NCI-H524 treated with DMSO at 0.1 percent for 48 hours (cell line): ENCODE measurements at places on chromosomes 16 and 17.

DNA sequence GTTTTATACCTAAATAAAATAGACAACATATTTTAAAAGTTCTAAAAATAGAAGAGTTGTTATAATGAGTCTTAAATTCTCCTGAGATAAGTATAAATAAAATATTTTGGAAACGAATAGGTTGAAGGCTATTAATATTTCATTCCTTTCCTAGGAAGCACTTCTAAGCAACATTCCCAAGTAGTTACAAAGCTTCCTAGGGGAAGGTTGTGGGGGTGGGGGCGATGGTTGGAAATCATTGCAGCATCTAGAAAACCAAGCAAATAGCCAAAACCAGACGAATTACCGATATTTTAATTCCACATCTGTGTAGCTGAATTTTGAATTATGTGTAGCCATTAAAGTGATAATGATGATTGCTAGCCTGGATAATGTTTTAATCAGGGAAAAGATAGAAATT is 26.9 kb downstream of the PTRH2 start:
- no peak for DNase-seq

DNA sequence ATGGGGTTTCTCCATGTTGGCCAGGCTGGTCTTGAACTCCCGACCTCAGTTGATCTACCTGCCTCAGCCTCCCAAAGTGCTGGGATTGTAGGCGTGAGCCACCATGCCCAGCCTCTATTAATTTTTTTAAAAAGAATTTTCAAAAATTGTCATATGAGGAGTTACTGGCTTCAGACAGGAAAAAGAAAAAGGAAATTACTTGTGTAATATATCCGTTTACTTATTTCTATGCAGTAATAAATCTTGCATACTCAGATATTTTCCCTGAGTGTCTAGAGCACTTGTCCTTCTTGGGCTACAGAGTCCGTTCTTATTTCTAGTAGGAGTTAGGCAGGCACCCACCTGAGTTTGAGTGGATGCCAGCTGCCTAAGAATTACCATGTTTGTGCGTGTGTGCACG is 85.8 kb downstream of the VMP1 start:
- DNase-seq: no peak

DNA sequence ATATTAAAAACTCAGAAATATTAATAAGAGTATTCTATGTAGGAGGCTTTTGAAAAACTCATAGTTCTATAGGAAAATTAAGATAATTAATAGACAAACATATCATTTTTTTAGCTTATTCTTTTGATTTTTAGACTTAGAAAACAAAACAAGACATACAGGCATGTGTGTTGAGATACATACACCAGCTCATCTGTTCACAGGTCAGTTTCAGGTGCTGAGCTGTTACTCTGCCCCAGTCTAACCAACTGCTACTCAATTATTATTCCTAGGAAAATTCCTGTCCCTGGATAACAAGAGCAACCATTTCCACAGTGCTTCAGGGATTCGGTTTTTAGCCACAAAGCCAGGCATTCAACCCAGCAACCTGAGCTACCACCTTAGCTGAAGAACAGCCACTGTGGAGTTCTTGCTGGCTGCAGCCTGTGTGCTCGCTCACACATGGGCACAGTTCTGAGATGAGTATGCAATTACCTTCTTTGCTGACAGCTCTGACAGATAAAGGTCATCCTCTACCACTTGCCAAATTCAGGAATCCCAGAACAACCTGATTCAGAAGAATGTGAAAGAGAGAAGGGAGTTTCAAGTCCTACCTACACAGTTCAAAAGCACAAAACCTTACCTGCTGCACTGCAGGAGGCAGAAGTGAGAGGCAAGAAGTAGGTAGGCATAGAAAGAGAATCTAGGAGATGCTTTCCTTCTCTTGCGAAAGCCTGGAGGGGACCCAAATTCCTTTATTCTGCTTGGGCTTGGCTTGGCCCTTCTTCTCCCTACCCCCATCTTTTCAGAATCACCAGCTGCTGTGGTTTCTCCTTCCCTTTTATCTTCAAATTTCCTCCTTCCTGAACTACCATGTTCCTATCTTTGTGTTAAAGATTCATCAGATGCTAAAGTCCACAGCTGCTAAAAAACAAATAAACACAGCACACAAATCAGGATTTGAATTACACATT is 62.7 kb downstream of the TEX2 start:
- DNase-seq: no peak

DNA sequence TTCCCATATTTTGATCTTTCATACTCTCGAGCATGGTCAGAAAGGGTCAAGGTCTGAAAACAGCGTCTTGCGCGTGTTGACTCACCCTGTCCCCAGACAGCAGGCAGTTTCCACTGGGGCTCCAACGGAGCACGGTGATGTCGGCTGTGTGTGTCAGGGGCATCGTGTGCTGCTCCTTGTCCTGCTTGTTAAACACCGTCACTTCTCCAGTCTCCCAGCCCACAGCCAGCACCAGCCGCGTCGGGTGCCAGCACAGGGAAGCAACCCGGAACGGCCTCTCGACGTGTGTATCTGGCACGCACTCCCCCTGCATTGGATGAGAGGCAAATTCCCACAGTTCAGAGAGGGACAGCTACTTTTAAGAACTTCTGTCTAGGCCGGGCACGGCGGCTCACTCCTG is 9.6 kb downstream of the IFT140 start:
- no peak for DNase-seq

GRCh38 chr16:27917949-27918348 is 145.6 kb downstream of the GSG1L start:
- no peak for DNase-seq

DNA sequence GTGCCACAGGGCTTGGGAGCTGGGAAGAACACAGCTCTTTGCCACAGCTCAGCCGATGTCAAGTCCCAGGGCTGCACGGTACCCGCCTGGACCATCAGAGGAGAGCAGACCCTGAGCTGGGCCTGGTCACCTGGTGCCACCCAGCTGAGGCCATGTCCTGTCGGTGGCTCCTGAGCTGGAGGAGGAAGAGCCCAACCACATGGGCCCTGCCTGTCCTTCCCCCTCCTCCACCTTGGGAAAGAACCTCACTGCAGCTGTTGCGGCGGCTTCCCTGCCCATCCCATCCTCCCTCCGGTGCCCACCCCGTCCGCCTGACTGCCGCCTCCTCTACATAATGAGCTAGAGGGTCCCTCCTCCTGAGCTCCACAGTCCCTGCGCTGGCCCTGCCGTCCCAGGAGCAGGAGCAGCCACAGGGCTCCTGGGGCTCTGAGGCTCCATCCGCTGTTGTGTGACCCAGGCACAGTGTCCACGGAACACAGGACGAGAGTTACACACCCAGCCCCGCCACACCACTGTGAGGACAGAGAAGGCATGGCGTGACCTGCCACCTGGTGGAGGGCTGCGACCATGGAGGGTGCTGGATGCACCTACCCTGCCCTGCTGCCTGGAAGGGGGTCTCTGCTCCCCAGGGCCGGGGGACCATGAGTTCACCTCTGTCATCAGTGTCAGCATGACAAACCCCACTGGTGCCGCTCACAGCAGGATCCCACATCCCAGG is 21.4 kb upstream of the CHMP6 start:
- DNase-seq: peak; percentile 46

DNA sequence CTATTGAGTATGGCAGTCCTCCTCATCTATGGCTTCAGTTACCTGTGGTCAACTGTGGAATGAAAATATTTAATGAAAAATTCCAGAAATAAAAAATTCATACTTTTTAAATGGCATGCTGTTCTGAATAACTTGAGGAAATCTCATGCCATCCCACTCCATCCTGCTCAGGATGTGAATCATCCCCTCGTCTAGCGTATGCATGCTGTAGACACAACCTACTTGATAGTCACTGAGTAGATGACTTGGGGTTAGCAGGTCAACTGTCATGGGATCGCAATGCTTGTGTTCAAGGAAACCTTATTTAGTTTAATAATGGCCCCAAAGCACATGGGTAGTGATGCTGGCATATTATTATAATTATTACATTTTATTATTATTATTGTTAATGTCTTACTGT is 4.8 kb upstream of the VAC14 start:
- no peak for DNase-seq

DNA sequence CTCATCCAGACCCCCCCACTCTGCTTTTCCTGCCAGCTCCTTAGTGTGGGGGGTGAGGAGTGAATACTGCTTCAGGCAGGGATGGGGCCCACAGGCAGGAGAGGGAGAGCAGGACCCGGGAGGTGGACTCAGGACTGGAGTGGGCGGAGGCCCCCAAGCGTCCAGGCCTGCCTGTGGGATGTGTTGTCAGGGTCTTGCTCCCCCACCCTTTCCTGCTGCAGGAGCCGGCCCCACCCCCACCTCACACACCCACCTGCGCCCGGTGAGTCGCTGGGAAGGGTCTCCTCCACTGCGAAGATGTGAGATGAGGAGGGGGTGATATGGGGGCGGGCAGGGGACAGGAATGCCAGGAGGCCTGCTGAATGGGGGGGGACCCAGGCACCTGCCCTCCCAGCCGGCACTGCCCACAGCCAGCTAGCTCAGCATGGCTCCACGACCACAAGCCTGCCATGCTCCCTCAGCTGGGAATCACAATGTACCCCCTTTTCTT is 1.1 kb downstream of the FAM171A2 start:
- no peak for DNase-seq

- DNase-seq: no peak
Measured at GRCh38 chr17:63442549-63443035, 3.5 kb downstream of the CYB561 start.
